ENCODE measurements at places on chromosomes 6 and 20.
A peak's percentile ranks its signal among the peaks of the same experiment; 100 is the strongest.

DNA sequence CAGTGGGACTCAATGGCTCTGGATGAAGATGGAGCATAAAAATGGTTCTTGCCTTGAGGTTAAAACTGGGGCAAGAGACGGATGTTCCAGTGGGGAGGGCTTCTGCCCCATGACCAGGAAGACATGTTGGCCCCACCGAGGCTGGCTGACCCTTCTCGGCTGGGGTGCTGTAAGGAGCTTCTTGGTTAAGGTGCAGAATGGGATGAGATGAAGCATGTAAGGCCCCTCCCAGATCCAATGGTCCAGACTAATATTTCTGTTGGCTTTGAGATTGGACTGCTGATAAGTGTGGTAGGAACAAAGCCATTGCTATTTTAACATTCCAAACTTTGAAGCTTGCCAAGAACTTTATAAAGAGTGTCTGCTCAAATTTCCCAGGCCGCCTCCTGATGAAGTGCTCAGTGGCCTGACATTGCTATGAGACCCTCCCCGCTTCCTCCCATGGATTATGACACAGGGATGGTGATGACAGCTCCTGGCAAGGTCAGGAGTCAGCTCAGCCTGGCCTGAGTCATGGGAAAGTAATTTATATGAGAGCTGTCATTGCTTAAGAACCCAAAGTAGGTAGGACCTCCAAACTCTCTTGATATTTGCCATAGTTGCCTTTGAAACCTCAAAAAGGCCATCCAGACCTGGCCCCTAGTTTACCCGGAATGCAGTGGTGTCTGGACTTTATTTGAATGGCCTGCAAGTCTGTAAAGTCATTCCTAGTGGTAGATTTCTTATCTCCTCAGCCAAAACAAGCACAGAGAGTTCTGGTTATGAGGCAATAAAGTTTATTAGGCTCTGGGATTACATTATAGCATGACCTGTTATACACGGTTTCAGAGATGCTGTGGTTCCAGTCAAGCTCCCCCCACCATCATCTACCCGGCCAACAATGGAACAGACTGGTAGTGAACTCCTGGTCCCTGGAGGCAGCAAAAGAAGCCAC is 55.2 kb downstream of the TGM2 start:
- no peak for DNase-seq

DNA sequence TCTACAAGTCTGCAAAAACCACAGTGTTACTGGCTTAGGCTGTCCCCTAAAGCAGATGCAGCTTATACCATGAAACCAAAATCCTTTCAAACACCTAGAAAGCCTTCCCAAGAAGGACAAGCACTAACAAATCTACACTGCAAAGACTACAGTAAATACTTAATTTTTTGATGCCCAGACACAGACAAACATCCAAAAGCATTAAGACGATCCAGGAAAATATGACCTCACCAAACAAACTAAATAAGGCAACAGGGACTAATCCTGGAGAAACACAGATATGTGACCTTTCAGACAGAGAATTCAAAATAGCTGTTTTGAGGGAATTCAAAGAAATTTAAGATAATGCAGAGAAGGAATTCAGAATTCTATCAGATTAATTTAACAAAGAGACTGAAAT is 423.5 kb downstream of the COL12A1 start:
- DNase-seq, result no peak

- no peak for DNase-seq
Measured at GRCh38 chr6:29764422-29765196, 41.4 kb downstream of the HLA-F start.

- peak; percentile 79 for DNase-seq
Measured at GRCh38 chr6:80214436-80215022, 108.1 kb downstream of the BCKDHB start.

GRCh38 chr6:106163966-106164877 is 78.1 kb downstream of the PRDM1 start:
- DNase-seq, result no peak

DNA sequence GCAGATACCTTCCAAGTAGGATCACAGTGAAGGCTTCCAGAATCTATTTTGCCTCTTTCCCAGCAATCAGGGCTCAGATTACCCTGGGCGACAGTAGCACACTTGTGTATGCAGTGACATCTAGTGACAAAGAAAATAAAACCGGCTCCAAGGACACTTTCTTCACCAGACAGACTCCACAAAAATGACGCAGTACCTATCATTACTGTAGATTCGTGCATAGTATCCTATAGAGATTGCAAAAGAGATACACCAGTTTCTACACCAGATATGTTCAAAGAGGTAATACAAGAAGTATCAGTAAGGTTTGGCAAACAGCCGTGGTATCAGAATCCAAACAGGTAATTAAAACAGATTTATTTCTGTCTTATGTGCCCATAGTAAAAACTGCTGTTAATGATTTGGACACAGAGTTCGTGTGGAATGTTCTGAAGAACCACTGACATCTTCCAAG is 600.4 kb upstream of the JAG1 start:
- peak; percentile 39 for DNase-seq

- no peak for DNase-seq
Measured at GRCh38 chr20:56776345-56776744, 147.2 kb downstream of the TFAP2C start.

GRCh38 chr6:42984924-42985475 is 630 bp downstream of the PPP2R5D start:
- peak; percentile 21 for DNase-seq

GRCh38 chr6:41077536-41077935 is 4.8 kb downstream of the NFYA start:
- DNase-seq, result no peak

GRCh38 chr6:161181121-161181520 is 92.7 kb downstream of the AGPAT4 start:
- DNase-seq, result no peak

DNA sequence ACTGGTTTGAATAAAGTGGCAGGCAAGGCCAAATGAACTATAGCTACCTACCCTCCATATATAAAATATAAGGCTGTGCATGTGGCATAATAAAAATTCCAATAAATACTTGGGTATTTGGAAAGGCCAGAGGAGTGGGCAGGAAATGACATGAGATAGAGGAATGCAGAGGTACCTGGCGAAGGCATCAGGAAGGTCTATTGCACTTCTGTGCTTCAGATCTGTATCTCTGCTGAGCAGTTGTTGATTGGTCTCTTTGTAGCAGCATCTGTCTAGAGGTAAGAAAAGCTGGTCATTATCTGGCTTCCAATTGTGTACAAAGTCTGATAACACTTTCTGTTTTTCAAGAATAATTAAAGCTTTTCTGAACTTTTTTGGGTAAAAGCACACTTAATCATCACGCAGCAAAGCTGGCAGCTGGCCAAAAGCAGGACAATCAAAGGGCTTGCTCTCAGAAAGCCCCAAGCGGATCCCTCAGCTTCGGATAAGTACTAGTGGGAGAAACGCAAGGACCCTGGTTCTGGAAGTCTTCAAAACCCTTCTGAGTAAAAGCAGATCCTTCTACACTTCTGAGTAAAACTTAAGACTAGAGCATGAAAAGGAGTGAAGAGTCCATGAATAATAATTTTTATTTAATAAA is 120.1 kb upstream of the TCF21 start:
- no peak for DNase-seq

DNA sequence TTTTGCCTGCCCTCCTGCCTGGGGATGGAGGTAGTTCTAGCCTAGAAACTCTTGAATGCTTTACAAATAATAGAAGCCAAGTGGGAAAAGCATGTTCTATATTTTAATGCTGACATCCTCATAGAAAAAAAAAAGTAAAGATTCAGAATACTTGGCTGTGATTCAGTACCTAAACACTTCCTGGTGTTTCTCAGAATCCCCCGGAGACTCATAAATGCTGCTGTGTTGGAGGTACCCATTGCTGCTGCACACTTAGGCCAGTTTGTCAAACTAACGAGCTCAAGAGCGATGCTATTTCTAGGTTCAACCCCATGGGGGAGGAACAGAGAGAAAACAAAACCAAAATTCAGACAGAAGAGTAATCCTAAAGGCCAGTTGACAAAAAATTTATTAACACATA is 38.8 kb upstream of the ZFP64 start:
- no peak for DNase-seq

- no peak for DNase-seq
Measured at GRCh38 chr6:157604816-157605215, 218.2 kb upstream of the SNX9 start.

GRCh38 chr6:165637586-165637985 is 25.5 kb downstream of the PDE10A start:
- DNase-seq, result no peak

- no peak for DNase-seq
Measured at GRCh38 chr20:63636752-63637628, 10.1 kb upstream of the GMEB2 start.

DNA sequence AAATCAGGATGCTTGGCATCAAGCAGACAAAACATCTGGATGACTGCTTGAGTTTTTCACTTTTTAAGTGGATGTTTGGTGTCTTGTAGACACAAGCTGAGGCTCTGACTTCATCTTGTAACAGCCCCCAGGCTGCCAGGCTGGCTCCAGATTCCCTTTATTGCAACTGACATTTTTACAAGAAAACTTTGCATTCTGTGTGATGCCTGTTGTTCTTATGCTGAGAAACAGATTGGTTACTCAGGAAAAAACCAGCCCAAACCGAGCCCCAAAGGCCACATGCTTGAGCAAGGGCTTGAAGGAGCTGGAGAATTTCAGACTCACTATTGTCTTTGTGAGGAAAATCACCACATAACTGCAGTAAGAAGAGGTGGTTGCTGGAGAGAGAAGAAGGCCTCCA is 98.4 kb upstream of the PREP start:
- DNase-seq, result no peak

DNA sequence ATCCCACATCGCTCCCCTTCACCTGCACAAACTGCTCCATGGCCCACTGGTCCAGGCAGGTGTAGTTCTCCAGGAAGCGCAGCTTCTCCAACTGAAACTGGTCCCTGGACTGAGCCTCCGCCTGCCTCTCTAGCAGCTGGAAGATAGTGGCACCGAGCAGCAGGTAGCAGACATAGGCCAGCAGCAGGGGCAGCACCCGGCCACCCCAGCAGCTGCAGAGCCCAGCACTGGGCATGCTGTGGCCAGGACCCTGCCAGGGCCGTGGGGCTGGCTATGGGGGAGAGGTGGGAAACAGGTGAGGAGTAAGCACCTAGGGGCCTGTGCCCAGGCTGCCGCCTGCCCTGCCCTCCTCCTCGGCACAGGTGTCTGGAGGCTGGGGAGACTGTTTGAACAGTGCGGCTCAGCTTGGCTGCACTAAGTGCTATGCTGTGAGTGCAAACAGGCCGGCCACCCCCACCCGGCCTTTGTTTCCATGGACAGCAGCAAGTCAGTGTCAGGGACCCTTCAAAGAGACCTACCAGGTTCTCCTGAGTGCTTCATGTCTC is at the start of gene KCNK16:
Gene KCNK16 (minus strand): TSS at position 397 of the 545 bp plus-strand sequence. CDS start 162 bp downstream, at position 235.
- no peak for DNase-seq

- no peak for DNase-seq
Measured at GRCh38 chr20:41360831-41361756, 5.5 kb downstream of the EMILIN3 start.

GRCh38 chr6:109045493-109045892 is 49.2 kb downstream of the SESN1 start:
- DNase-seq, result peak; percentile 76

DNA sequence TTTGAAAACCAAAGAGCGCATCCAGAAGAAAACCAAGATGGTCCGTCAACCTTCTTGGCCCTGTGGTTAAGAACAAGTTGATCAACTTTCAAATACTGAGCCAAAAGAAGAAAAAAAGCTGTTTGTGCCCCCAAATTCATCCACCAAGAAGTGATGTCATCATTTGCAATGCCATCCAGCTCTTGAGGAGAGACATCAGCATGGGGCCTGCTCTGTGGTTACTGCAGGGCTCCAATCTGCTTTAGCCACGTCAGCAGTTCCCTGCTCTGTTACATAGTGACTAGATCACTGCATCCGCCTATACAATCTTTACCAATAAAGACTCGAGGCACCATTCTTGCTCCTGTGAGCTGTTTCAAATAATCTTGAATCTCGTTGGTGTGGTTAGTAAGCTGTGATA is 75.0 kb upstream of the BLCAP start:
- no peak for DNase-seq

GRCh38 chr6:159833997-159834603 is 34.0 kb downstream of the PNLDC1 start:
- DNase-seq, result no peak

GRCh38 chr20:50329981-50330503 is 139.4 kb downstream of the CEBPB start:
- DNase-seq, result no peak

- no peak for DNase-seq
Measured at GRCh38 chr6:4074478-4075235, 4.3 kb downstream of the FAM217A start.

DNA sequence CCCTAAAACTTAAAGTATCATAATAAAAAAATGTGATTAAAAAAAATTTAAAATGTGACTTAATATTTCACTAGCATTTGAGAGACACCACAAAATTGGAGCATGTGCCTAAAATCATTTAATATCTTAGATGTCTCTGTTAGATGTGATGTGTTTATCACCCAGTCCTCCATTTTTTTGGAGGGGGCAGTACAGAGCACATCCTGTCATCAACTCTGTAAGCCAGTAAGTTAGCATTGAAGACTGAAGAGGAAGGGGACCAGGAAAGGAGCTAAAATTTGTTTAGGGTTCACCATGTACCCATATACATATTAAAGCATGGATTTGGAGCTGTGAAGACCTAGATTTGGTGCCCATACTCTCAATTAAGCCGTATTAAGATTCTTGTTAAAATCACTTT is 30.7 kb upstream of the ADIG start:
- DNase-seq, result peak; percentile 13
